ENCODE measurements at places on chromosomes 13 and 19.

DNA sequence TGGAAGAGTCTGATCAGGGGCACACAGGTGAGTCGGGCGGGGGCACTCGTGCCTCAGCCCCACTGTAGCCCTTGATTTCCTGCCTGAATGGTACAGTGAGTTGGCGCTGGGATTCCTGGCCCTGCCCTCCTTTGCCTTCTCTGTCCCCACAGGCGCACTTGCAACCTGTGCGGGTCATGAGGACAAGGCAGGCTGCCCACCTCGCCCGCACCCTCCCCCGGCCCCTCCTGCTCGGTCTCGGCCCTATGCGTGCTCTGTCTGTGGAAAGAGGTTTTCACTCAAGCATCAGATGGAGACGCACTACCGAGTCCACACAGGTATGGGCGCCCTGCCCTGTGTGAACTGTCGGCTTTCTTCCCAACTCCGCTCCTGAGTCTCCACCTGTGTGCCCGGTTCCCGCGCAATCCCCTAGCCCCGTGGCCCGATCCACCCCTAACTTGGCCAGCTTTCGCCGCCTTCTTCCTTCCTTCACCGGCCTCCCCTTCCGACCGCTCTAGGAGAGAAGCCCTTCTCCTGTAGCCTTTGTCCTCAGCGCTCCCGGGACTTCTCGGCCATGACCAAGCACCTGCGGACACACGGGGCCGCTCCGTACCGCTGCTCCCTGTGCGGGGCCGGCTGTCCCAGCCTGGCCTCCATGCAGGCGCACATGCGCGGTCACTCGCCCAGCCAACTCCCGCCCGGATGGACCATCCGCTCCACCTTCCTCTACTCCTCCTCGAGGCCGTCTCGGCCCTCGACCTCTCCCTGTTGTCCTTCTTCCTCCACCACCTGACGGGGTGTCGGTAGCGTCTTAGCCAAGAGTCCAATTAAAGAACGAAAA, 1.6 kb upstream of the KMT2B start:
- DNase-seq, result peak; percentile 71

DNA sequence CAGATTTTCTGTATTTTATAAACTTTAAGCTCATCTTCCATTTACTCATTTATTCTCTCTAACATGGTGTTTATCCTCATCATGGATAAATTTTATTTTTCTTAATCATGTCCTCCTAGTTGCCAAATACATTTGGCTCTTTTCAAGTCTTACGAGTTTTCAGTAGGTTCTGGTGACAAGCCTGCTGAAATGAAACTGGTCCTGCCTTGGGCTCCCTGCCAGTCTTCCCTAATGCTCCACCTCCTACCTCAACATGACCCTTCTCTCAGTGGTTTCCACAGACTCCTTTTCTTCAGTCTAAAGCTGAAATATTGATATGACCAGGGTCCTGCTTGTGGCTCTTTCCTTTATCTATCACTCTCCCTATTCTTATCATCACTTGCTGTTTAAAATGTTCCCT, 81.2 kb downstream of the TRPC4 start:
- no peak for DNase-seq

GRCh38 chr13:42405665-42406390, 133.9 kb downstream of the AKAP11 start:
- peak; percentile 3 for DNase-seq

GRCh38 chr13:76879203-76879882, 6.9 kb downstream of the KCTD12 start:
- no peak for DNase-seq

DNA sequence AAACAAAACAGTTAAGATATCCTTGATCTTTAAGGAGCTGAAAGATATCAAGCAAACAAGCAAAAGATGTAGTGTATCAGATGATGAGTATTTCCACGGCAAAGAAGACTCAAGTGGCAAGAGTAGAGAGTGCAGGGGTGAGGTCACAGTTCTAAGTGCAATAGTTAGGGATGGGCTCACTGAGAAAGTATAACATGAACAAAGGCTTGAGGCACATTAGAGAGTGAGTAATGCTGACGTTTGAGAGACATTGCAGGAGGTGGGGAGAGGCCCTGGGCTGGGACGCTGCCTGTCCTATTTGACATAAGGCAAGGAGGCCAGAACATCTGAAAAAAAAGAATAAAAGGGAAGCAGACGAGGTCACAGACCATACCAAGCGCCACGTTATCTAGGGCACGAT, 1.4 kb downstream of the DUXA start:
- no peak for DNase-seq

DNA sequence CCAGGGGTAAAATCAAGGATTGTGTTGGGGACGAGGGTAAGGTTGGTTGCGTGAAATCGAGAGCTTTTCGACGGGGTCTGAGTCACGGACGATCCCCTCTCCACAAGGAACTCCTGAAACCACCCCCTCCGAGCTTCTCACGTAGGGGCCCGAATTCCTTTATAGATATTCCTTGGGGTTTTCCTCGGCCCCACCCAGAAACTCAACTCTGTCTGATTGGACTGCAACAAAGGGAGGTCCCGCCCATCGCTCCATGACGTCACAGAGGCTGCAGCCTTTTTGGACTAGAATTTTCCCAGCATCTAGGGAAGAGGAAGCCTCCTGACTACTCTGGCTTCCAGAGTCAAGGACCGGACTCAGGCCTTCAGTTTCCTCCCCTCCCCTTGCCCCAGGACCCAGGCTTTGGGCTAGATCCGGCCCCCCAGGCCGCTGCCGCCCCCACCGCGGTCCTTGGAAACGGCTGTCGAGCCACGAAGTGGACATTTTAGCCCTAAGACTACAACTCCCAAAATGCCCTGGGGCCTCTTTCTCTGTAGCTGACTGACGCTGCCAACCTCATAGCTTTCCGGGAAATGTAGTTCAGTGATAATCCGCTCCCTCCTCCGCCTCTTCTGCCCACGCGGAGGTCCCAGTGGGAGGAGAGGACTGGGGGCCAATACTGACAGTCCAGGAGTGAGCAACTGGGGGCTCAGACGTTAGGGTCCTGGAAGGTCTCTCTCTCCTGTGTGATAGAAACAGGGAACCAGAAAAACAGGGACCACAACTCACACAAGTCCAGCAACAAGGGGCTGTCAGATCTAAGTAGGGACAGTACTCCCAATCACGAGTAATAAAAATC, at the start of gene IZUMO1:
TSS of gene IZUMO1 (minus strand) at position 172 of the 838 bp plus-strand sequence. CDS start 1,050 bp downstream, outside the sequence.
- DNase-seq, result no peak

GRCh38 chr13:104766319-104766718, 1700.1 kb upstream of the SLC10A2 start:
- DNase-seq, result no peak

DNA sequence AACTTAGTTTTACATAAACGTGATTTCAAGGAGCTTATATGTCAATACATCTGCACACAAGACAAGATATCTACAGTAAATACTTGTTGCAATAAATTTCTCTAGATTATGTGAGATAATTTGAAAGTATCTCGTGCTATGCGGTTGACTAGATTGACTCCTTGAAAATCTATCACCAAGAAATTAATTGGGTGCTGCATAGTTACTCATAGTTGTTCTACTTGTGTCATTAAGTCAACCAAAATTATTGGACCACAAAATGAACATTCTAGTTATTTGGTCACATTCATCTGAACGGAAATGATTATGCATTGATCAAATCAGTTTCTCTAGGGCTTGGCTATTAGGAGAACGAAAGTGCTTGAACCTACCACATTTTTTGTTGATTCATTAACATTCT, 2291.5 kb downstream of the PCDH9 start:
- no peak for DNase-seq

DNA sequence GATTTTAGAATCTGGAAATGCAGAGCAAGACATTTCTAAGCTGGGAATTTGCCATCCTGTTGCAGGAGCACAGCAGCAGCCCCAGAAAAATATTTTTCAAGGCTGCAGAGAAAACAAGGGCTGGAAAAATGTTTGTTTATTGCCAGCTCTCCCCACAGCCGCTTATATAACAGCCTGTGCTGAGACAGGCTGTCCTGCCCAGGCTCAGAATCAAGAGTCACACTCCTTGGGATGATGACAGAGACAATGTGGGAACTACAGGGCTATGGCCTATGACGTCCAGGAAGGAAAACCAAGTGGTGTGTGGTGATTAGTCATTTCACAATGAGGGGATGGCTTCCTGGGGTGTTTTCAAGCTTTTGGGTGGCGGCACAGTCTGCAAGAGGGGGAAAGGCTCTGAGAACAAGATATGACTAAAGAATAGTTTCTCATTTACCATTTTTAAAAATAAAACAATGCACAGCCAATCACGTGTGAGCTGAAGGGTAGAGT, 136.3 kb upstream of the SERP2 start:
- no peak for DNase-seq

DNA sequence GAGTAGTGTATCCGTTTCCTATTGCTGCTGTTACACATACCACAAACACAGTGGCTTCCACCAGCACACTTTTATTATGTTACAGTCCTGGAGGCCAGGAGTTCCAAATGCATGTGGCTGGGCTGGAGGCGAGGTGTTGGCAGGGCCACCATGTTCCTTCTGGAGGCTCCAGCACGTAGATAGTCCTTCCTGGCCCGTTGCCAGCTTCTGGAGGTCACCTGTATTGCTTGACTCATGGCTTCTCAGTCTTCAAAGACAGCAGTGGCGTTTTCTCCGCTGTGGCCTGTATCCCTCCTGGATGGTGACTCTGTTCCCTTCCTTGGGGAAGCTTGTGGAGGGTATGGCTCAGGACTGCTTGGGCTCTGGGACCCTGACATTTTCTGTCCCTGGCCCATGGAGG, 15.2 kb downstream of the ZNF473 start:
- no peak for DNase-seq

- no peak for DNase-seq
Observed at GRCh38 chr13:77372275-77372674, 45.4 kb upstream of the MYCBP2 start.

DNA sequence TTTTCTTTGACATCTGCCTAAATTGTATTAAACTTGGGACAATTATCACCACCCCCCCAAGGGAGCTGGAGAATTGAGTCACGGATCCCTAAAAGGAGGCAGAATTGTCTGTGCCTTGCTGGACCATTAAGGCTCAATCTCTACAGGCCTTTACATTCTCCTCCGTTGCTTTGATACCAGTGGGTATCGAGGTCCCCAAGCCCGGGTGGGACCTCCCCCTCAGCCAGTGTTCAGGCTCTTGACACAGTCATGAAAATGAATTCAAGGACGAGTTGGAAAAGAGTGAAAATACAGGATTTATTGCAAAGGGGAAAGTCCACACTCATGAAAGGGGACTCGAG, 5.6 kb downstream of the PPP1R15A start:
- no peak for DNase-seq

GRCh38 chr13:24247016-24247415, 62.4 kb upstream of the C1QTNF9 start:
- DNase-seq, result no peak

DNA sequence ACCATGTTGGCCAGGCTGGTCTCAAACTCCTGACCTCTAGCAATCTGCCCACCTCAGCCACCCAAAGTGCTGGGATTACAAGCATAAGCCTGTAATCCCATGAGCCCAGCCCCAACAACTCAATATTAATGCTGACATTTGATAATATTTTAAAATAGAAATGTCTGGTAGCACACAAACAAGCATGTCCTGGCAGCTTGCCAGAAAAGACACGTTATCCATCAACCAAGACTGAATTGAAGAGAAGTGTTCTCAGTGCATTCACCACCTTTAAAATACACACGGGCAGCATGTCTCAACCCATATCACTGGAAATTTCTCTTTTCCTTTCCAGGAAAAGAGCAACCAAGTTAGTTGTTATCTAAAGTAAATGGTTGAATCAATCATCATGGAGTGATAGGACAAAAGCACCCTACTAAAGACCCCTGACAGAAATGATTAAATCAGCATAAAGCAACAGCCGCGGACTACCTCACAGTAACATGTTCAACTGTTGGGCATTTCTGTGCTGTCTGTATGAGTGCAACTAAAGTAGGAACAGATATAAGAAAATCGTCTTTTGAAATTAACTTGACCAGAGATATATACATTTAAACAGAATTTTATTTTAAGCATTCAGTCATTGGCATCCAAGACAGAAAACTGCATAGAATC, 25.0 kb downstream of the LHFPL6 start:
- DNase-seq, result no peak

GRCh38 chr13:106958621-106959048, 390.7 kb upstream of the ARGLU1 start:
- DNase-seq, result no peak

DNA sequence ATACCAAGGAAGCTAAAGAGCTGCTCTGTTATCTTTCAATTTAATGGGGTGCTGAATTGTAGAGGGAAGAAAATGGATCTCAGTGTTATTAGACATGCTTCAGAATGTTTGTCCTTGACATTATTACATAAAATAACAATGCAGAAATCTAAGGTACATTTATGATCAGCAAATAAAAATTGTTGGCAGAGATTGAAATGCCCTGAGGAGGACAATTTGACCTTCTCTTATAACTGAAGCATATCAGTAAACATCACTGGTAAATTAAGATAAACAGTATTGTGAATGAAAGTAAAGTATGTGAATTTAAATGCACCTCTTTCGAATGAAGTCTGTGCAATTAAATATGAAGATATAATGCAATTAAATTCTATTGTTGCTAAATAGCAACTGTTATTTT, 1362.1 kb upstream of the ATXN8OS start:
- DNase-seq, result no peak

DNA sequence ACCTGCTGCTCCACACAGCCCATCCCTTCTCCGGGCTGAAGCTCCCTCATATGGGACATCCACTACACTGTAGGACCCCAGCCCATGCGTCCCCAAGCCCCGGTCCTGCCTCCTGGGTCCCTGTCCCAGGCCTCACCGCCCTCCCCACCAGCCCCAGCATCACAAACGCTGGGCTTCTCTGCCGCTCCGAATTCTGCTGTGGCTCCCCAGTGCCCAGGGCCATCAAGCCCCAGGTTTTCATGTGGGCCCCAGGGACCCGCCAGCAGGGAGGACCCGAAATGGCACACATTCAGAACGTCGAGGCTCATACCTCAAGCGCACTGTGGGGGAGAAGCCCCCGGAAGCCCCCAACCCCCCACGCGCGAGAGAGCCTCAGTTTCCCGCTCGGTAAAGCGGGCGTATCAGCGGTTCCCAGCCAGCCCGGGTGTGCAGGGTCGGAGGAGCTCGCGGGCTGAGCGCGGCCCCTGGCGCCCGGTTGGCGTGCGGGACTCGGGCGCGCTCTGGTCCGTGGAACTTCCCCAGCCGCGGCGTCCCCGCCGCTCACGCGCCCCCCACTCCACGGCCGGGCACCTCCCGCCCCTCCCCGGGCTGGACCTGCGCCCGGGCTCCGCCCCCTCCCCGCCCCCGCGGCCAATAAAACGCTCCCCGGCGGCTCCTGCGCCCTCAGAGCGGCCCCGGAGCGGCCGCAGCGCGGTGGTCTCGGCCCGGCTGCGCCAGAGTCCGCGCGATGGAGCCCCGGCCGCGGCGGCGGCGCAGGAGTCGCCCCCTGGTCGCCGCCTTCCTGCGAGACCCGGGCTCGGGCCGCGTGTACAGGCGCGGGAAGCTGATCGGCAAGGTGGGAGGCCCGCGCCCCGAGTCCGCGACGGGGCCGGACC, at the start of gene PLK5:
TSS of gene PLK5 (plus strand) at position 666 of the 875 bp plus-strand sequence. CDS start 2,920 bp downstream, outside the sequence.
- no peak for DNase-seq

DNA sequence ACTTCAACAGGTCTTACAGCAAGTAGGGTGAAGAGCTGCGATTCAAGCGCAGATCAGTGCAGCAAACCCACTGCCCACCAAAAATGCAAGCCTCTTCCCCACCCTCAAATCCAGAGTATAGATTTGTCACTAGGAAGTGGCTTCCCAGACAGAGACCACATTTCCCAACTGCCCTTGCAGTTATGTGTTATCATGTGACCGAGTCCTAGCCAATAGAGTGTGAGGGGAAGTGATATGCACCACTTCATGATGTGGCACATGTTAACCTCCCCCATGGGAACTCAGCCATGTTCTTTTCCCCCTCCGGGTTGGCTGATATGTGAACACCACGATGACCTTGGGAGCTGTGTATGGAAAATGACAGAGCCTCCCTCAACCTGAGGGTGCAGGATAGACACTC, 50.8 kb downstream of the MBD3L2B start:
- no peak for DNase-seq

- no peak for DNase-seq
Observed at GRCh38 chr19:5141129-5141849, 172.4 kb downstream of the KDM4B start.

Measured in Calu3 (cell line).